GM18507 (cell line): ENCODE measurements at places on chromosomes 13 and 19.

DNA sequence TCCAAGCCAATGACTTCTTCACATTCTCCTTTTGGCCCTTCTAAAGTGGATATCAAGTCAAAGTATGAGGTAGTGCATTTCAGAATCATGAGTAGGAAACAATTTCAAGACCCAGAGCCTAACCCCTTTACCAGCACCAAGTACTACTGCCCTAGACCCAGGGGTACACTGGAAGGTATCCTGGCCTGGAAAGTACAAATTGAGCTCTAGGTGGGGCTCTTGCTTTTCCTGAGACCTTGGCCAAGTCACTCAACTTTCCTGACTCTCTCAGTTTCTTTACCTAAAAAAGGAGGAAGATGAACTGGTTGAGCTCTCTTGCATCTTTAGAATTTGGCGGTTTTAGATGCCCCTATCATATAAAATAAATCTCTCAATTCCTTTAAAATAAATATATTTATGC, 204.7 kb downstream of the FGF14 start:
- no peak for DNase-seq

DNA sequence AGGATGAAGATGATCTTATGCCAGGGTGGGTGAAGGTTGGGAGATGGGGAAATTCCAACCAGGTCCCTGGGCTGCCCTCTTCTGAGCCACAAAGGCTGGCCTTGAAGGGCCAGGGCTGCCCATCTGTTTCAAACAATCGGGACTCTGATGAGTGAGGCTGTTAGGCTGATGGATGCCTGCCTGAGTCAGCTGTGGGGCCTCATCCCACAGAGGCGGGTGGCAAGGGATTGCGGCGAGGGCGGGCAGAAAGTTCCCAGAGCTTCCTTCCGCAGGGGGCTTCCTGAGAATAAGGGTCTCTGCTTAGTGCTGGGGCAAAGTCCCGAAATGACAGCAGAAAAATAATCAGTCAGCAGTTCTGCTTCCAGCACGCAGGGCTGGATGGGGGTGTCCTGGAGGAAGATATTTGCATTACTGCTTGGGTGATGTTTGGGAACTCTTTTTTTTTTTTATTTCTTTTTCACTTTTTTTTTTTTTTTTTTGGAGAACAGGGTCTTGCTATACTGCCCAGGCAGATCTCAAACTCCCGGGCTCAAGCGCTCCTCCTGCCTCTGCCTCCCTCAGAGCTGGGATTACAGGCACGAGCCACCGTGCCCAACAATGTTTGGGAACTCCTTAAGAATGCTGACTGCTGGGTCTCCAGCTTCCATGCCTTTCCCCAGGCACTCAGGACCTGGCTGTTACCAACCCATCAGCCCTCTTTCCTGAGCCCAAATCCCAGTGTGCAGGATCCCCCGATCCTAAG, 14.1 kb downstream of the SH3GL1 start:
- no peak for DNase-seq

DNA sequence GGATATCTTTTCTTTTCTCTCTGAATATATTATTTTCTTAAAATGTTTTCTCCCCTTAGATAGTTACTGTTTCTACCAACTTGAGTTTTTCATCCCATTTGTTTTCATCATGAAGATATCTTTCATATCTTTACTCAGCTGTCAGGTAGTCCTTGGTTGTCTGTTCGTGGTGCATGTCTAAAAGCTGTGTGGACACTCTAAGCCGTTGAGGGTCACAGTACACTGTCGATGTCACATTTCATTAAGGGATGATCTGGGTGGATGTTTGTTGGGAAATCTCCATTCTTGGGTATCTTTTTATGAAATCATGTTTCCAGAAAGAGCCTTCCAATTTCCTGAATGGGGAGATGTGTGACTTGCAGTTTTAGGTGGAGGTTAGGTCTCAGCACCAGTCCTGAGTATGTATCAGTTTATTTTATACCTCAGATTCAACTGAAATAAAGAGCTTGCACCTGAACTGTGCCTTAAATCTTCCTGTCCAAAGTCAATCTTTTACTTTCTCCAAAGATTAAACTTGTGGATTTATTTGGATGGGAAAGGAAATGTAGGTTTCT, 23.2 kb downstream of the ZMYM2 start:
- DNase-seq: no peak

GRCh38 chr19:19098703-19099632, 35.2 kb downstream of the SLC25A42 start:
- DNase-seq: no peak

DNA sequence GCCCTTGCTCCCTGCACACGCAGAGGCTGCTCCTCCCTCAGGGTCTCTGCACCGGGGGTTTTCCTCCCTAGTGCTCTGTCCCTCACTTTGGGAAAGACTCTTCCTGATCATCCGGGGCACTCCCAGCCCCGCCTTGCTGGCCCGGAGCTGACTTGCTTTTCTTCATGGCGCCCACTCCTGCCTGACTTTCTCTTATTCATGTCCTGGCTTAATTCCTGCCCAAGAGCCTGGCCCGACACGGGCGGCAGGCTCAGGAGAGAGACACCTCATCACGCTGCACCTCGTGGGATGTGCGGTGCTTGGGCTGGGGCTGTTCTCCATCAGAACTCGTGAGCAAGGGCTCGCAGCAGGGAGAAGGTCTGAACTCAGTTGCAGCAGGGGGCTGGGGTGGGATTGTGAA, 11.8 kb upstream of the PLA2G4C start:
- DNase-seq: no peak

- no peak for DNase-seq
These were observed 315.6 kb downstream of the SLITRK5 start for GRCh38 chr13:87986639-87987250.

DNA sequence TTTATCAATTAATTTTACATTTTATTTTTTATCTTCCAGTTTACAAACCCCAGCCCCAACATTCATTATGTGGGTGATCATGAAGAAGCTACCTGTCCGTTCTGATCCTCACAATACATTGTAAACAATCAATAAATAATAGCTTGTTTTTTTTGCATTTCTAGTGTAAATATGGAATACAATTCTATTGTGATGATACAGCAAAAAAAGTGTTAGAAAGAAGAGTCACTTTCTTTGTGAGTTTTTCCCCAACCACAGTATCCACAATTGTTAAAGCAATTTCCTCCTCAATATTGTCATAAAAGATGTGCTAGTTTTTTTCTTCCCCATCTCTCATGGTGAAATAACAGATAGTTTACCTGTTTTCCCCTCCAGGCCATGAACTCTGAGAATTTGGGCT, 30.3 kb upstream of the ZNF835 start:
- DNase-seq: no peak

- DNase-seq: no peak
These were observed 3.6 kb upstream of the IFNL2 start for GRCh38 chr19:39264306-39265290.

- no peak for DNase-seq
These were observed 9.9 kb upstream of the RCBTB2 start for GRCh38 chr13:48542581-48543341.

DNA sequence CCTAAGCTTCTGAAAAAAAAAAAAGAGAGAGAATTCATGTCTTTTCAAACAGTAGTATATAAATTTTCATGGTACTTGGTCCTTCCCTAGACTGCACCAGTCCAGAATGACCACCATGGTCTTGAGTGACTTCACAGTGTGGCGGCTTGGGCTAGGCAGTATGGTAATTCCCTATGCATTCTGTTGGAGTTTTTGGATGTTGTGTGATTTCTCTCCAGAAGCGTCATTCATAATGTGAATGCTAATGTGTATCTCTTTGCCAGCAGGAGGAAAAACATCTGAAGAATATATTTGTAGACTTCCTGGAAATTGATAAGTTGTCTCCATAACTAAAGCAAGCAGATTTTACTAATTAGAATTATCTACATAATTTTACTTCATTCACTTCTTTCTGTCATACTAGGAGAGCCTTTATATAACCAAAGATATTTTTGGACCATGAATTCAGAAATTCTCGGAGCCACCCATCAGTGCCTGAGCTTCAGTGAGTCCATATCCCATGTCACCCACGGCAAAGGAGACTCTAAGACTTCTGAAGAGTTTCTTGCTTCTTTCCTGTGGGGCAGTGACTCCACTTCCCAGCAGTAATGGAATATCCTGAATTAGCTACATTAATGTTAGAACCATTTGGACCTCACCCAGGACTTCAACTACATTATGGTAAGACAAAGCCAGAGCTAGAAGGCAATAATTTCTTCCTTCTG, 8.4 kb downstream of the STARD13 start:
- DNase-seq: no peak

- no peak for DNase-seq
These were observed 138.0 kb downstream of the ENOX1 start for GRCh38 chr13:43648733-43649132.

DNA sequence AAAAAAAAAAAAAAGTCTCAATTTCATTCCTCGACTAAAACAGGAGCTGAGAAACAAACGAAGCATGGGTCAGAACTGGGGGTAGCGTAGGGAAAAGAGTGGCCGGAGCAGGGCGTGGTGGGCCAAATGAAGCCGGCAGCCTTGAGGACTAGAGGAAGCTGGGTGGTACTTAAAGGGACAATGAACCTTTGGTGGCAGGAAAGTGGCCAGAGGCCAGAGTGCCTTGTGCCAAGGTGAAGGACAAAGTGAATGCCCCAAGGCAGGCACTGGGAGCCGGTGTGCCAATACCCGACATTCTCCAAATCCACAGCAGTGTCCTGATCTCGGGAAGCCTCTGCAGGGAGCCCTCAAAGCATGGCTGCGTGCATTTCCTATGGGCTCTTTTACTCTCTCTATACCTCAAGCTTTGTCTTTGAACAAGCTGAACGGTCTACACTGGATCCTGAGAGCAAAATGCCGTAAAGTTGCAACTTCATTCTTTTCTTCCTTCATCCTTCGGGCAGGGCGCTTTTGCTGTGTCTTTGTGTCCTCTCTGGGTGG, 195.0 kb upstream of the KL start:
- DNase-seq: no peak

DNA sequence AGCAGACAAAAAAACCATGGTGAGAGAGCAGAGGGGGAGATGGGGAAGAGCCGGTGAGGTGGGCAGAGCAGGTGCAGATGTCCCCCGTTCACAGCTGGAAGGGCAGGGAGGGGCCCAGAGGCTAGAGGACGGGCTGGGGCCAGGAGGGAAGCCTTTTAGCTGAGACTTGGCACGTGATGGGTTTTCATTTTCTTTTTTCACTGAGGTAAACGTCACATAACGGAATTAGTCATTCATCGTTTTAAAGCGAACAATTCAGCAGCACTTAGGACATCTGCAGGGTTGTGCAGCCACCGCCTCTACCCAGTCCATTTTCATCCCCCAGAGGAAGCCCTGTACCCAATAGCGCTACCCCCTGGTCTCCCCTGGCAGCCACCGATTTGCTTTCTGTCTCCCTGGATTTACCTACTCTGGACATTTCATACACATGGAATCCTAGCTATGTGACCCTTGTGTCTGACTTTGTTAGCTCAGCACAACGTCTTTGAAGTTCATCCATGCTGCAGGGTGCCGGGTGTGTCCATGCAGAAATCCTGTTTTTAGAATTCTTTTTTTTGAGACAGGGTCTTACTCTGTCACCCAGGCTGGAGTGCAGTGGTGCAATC, 16.0 kb upstream of the EMC10 start:
- DNase-seq: peak; percentile 69

GRCh38 chr19:31718032-31718431, 368.8 kb upstream of the TSHZ3 start:
- DNase-seq: no peak

DNA sequence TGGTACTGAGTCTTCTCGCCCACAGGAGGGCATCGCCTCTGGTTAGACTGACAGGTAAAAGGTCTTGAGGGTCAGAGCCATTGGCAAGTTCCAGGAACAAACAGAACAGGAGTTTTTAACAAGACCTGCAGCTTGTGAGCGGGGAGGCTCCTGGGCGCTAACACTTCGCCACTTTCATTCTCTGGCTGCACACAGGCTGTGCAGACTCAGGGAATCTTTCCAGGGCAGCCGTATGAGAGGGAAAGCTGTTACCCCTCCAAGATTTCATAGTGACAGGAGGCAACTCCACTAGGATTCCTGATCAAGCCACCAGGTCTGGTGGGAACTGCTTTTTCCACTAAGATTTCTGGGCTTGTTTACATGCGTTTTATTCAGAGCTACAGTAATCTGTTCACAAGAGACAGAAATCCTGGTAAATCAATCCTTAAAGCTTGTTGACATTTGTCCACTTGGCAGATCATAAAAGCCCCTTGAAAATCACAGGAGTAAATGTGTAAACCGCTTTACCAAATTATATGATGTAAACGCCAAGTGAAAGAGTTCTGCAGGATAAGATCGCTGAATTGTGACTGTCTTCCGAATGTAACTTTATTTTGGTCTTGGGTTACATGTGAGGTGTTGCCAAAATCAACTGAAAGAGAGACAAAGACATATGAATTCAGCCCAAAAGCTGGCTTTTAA, 190.6 kb downstream of the MZT1 start:
- no peak for DNase-seq

- DNase-seq: no peak
These were observed 46.4 kb upstream of the ZNF536 start for GRCh38 chr19:30325676-30326392.

GRCh38 chr19:5558101-5558621, 9.6 kb downstream of the TINCR start:
- DNase-seq: no peak

DNA sequence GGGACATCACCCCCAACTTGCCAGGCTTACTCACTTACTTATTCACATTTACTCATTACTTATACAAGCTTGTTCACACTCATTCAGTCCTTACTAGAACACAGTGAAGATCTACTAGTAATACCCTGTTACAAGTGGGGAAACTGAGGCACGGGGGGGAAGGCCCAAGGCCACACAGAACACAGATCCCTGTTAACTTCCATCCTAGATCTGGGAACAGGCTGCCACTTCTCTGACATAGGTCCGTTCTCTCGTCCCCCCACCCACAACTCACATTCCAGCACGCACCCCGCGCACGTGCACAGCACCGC, 1.5 kb upstream of the NRTN start:
- no peak for DNase-seq

- DNase-seq: no peak
These were observed 4.8 kb upstream of the TMEM255B start for GRCh38 chr13:113754242-113754641.

DNA sequence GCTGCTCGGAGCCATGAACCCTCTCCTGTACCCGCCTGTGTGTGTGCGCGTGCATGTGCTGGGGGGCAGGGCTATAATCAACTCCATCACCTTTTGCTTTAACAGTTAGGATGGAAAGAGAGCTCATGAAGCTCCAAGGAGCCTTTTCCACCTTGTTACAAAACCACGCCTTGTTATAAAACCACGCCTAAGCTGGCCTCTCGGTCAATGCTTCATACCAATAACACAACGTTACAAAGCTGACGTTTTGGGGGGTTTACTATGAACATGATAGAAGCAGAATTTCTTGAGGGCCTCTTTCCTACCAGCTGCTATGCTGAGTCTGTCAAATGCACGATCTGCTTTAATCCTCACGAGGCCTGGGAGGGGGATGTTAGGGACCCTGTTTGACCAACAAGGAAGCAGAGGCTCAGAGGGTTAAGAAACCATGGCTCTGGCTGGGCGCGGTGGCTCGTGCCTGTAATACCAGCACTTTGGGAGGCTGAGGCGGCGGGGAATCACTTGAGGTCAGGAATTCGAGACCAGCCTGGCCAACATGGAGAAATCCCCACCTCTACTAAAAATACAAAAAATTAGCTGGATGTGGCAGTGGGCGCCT, 11.9 kb downstream of the CAPS start:
- DNase-seq: no peak
